Esophagus muscularis mucosa (tissue), 4 donors: ENCODE measurements at places on chromosomes 13 and 19.

- H3K27ac ChIP-seq: no peak overlapping the region
- peaks cover 5% of the 10 kb centered on the region for H3K4me1 ChIP-seq
- H3K27me3 ChIP-seq: no peaks in the 10 kb centered on the region
- no peaks in the 10 kb centered on the region for H3K36me3 ChIP-seq
- H3K4me3 ChIP-seq: no peak overlapping the region
These were observed 75.8 kb upstream of the UBAC2 start for GRCh38 chr13:99124794-99125316.

GRCh38 chr19:2711172-2711874, 8.8 kb upstream of the GNG7 start:
- H3K27me3 ChIP-seq: peaks cover 10% of the 10 kb centered on the region
- H3K4me1 ChIP-seq: no peaks in the 10 kb centered on the region
- H3K27ac ChIP-seq: no peak overlapping the region
- no peak for DNase-seq
- no peak overlapping the region for H3K4me3 ChIP-seq

GRCh38 chr13:62875118-62875640, 1459.5 kb upstream of the PCDH20 start:
- H3K36me3 ChIP-seq: no peaks in the 10 kb centered on the region
- H3K27me3 ChIP-seq: no peaks in the 10 kb centered on the region
- DNase-seq: no peak
- H3K4me3 ChIP-seq: no peak overlapping the region
- no peak overlapping the region for H3K27ac ChIP-seq
- no peaks in the 10 kb centered on the region for H3K4me1 ChIP-seq

GRCh38 chr19:35162471-35163326, 8.2 kb downstream of the FXYD5 start:
- H3K36me3 ChIP-seq: peaks cover 99% of the 10 kb centered on the region
- no peaks in the 10 kb centered on the region for H3K4me1 ChIP-seq
- H3K27ac ChIP-seq: no peak overlapping the region
- H3K27me3 ChIP-seq: peaks cover 11% of the 10 kb centered on the region
- no peak overlapping the region for H3K4me3 ChIP-seq

- H3K36me3 ChIP-seq: no peaks in the 10 kb centered on the region
- peaks cover 17% of the 10 kb centered on the region for H3K4me1 ChIP-seq
- no peaks in the 10 kb centered on the region for H3K27me3 ChIP-seq
These were observed 8.9 kb upstream of the ELF1 start for GRCh38 chr13:41028051-41028450.

DNA sequence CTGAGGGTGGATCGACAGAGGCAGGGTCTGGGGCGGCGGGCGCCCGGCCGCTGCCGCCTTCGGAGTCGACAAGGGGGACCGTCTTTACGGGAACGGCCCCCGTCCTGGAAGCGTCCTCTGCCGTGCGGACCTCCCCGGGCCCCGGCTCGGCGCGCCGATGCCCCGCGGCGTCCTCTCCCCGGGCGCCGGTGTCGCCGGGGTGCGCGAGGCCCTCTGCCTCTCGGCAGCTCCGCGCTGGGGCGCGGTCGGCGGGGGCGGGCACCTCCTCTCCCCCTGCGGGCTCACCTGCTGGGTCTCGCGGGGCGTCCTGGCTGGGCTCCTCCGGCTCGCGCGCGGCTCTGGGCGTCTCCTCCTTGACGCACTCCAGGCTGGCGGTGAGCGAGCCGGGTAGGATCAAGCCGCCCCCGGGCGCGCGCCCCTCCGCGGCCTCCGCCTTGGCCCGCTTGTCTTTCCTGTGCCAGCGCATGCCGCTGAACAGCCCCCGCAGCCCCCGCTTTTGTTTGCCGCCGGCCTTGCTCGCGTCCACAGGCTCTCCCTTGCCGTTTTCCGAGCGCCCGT, 1.5 kb downstream of the AMER2 start:
- no peaks in the 10 kb centered on the region for H3K36me3 ChIP-seq
- peaks cover 22% of the 10 kb centered on the region for H3K27me3 ChIP-seq
- H3K4me1 ChIP-seq: peaks cover 19% of the 10 kb centered on the region
- no peak overlapping the region for H3K27ac ChIP-seq
- DNase-seq: no peak

GRCh38 chr19:1674293-1674679, 21.9 kb upstream of the TCF3 start:
- no peak overlapping the region for H3K27ac ChIP-seq
- peaks cover 72% of the 10 kb centered on the region for H3K27me3 ChIP-seq
- H3K4me1 ChIP-seq: peaks cover 18% of the 10 kb centered on the region
- H3K4me3 ChIP-seq: no peak overlapping the region

- DNase-seq: no peak
- no peak overlapping the region for H3K27ac ChIP-seq
- peaks cover 40% of the 10 kb centered on the region for H3K36me3 ChIP-seq
- no peaks in the 10 kb centered on the region for H3K27me3 ChIP-seq
These were observed 5.6 kb downstream of the PPP1R15A start for GRCh38 chr19:48877855-48878195.

GRCh38 chr19:17289489-17289888, 7.8 kb downstream of the ANKLE1 start:
- DNase-seq: peak; percentile 91
- H3K36me3 ChIP-seq: peaks cover 5% of the 10 kb centered on the region
- no peak overlapping the region for H3K27ac ChIP-seq
- no peaks in the 10 kb centered on the region for H3K4me1 ChIP-seq
- H3K4me3 ChIP-seq: peak overlapping the region; percentile 22

DNA sequence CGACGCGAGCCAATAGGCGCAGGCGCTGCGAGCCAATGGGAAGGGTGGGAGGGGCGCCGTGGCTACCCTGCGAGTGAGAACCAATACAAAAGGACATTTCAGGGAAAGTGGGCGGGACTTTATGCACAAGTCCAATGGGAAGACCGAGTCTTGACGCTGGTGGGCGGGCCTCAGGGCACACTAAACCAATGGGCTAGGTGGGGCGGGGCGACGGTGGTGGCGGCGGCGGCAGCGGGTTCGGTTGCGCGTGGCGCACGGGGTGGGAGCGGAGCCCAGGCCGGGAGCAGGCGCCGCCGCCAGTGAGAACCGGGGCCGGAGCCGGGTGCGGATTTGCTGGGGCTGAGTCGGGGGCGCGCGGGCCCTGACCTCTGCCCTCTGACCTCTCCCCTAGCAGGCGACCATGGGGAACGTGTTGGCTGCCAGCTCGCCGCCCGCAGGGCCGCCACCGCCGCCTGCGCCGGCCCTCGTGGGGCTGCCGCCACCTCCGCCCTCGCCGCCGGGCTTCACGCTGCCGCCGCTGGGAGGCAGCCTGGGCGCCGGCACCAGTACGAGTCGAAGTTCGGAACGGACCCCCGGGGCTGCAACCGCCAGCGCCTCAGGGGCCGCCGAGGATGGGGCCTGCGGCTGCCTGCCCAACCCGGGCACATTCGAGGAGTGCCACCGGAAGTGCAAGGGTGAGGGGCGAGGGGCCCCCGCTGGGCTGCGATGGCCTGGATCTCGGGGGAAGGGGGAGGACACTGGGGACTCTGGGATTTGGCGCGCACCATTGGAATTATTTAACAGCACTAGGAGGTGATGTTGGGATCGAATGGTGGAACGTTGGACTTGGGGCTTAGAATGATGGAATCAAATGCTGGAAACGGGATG, at the start of gene TOMM40:
Gene TOMM40, plus strand, starts transcription at position 239 of the 867 bp plus-strand sequence. Its CDS starts 162 bp downstream, at position 401.
- H3K27me3 ChIP-seq: no peaks in the 10 kb centered on the region
- peaks cover 32% of the 10 kb centered on the region for H3K4me1 ChIP-seq
- H3K36me3 ChIP-seq: peaks cover 67% of the 10 kb centered on the region
- peak within 1 kb of the TSS; percentile 91 for H3K27ac ChIP-seq

DNA sequence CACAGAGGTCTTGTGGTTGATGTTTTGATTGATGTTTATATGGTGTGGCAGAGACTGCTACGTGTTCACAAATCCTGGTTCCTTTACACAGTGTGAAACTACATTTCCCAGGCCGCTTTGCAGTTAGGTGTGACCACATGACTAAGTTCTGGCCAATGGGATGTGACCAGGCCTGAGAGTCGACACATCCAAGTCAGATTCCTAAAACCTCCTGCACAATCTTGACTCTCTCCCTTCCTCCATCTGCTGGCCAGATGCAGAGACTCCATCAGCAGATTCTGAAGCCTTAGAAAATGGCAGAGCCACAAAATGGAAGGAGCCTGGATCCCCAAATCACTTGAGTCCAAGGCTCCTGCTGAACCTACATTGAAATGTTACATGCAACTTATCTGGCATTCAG, 12.6 kb downstream of the CD37 start:
- no peak for DNase-seq
- H3K27ac ChIP-seq: no peak overlapping the region
- H3K27me3 ChIP-seq: no peaks in the 10 kb centered on the region
- H3K36me3 ChIP-seq: peaks cover 100% of the 10 kb centered on the region
- H3K4me3 ChIP-seq: no peak overlapping the region
- no peaks in the 10 kb centered on the region for H3K4me1 ChIP-seq

DNA sequence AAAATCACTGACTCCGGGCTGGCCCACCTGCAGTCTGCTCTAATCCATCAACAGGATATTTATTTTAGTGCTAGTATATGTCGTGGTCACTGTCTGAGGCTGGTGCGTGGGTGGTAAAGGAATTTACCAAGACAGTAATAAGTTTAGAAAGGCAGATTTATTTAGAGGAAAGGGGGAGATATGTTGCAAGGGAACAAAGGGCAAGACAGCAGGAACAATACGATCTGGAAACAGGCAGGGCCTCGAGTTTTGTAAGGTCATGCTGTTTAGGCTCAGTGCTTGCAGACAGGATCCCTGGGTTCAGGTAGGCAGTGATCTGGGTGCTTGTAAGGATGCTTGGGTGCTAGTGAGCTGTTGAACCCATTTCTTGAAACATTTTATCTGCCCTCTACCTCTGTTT, 748.2 kb upstream of the SLITRK5 start:
- no peaks in the 10 kb centered on the region for H3K27me3 ChIP-seq
- no peak overlapping the region for H3K27ac ChIP-seq
- no peaks in the 10 kb centered on the region for H3K4me1 ChIP-seq
- no peaks in the 10 kb centered on the region for H3K36me3 ChIP-seq
- DNase-seq: no peak

DNA sequence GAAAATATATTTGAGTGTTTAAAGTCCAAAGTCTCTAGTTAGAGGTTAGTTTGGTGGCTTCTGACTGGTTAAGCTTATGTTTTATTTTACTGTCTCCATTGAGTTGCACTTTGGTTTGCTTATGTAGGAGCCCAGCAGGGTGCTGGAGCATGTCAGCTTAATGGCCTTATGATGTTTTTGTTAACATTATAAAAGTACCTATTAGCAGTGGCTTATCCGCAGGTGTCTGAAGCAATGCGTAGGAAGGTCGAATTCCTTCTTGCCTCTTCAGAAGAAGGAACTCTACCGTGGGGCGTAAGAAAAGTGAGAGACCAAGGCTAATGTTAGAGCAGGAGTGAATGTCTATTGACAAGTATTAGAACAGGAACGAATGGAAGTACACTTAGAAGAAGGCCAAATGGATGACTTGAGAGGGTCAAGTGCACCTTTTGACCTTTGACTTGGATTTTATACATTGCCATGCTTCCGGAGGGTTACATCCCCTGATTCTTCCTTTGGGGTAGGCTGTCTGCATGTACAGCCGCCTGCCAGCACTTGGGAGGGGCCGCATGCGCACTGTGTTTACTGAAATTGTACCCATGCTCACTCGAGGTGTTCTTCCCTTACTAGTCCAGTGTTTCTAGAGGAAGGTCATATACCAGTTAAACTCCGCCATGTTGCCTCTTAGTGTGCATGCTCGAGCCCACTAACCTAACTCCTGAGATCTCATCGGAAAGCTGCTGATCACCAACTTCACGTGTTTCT, 793.9 kb upstream of the PCDH9 start:
- no peaks in the 10 kb centered on the region for H3K27me3 ChIP-seq
- H3K27ac ChIP-seq: no peak overlapping the region
- no peaks in the 10 kb centered on the region for H3K36me3 ChIP-seq
- no peaks in the 10 kb centered on the region for H3K4me1 ChIP-seq

DNA sequence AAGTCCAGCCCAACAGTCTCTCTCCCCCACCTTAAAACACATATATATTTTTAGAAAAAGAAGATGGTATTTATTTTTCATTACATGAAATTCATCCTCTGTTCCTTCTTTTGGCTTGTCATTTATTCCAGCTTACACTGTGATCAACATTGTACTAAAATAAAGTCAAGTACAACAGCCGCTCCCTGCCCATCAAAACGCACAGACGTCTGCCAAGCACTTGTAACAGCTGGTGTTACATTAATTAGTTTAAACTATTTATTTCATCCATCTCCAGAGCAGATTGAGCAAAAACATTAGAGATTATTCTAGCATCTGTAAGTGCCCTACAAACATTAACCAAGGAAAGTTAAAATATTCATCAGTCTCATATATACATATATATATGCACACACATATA, 350.5 kb downstream of the DACH1 start:
- no peak overlapping the region for H3K27ac ChIP-seq
- no peak for DNase-seq
- H3K36me3 ChIP-seq: no peaks in the 10 kb centered on the region
- H3K27me3 ChIP-seq: no peaks in the 10 kb centered on the region
- no peaks in the 10 kb centered on the region for H3K4me1 ChIP-seq
- H3K4me3 ChIP-seq: no peak overlapping the region

- DNase-seq: no peak
- no peak overlapping the region for H3K4me3 ChIP-seq
- no peak overlapping the region for H3K27ac ChIP-seq
- H3K36me3 ChIP-seq: no peaks in the 10 kb centered on the region
- no peaks in the 10 kb centered on the region for H3K27me3 ChIP-seq
- H3K4me1 ChIP-seq: no peaks in the 10 kb centered on the region
These were observed 61.8 kb downstream of the RXFP2 start for GRCh38 chr13:31801088-31801487.
